ENCODE measurements at places on chromosomes 12 and 14.

DNA sequence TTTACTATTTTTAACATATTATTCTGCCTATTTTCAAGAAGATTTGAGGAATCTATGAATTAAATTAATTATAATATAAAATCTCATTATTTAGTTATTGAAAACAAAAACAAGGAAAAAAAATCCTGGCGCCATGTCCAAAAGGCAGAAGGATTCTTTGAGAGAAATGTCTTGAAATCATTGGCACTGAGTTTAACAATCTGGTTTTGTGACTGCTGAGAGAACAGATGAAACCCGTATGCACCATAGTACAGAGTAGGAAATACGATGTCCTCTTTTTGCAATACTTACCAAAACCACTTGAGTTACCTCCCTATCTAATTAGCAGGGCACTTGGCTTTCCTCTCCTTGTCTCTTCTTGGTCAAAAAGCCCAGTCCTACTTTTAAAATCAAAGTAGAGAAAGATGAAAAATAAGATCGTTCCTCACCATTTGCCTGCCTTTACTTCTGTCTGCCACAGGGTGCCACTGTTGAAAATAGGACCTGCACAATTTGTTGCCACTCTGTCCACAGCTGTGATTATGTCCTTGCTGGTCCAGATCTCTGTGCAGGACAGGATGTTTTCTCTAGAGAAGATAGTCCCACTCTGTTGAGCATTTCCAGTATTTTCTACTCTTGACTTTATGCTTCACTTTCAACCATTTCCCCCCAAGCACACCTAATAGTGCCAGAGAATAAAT is 179.7 kb downstream of the PDZRN4 start:
- DNase-seq, result no peak

DNA sequence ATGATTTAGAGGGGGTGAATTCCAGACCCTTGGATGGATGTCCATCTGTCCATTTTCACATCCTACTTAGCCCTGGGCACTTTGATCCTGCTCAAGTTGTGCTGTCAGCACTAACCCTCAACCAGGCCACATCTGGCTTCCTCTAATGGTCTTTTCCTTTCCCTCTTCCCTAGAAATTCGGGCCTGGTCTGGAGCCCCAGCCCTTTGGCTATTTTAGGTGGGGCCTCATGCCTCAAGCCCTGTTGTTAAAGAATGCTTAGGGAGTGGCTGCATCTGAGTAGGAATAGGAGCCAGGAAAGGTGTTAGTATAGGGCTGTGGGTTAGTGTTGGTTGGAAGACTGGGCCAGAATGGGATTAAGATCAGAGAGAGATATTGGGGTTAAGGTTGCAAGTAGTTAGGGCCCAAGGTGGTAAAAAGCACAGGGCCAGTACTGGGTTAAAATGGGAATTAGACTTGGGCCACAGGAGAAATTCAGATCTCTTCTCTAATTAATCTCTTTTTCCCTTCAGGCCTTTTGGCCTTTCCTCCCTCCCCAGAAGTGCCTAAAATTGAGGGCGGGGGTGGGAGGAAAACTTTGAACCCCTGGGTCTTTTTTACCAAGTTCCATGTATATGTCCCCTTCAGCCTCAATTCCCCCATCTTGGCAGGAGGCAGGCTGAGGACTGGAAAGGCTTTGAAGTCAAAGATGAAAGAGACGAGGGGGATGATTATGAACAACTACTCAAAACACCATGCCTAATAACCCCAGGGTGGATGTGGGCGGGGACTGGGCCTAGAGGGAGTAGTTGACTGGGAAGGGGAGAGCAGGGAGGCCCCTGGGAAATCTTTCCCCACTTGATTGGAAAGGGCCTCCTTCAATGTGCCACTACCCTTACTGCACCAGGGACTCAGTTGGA is 4.0 kb upstream of the ZNF385A start:
- DNase-seq, result no peak

- no peak for DNase-seq
Measured at GRCh38 chr12:30417697-30418231, 277.9 kb downstream of the IPO8 start.

GRCh38 chr12:39074063-39074462 is 168.7 kb upstream of the CPNE8 start:
- DNase-seq, result no peak

DNA sequence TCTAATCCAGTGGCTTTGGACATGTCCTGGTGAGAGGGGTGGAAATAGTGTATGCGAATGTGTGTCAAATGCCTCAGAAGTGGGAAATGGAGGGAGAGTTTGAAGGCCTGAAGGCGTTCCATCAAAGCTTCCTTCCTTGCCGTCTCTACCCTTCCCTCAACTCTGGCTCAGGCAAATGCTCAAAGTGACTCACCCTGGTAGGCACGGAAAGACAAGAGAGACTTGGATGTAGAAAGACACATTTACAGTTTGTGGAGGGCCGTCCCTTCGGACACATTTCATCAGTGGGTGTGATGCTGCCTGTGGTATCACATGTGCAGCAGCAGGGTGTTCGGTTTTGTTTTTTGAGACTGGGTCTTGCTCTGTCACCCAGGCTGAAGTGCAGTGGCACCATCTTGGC is 36.7 kb downstream of the CHST11 start:
- no peak for DNase-seq

Data from globus pallidus (tissue), 1 donor.